ENCODE measurements at places on chromosomes 2 and 18.
A peak's percentile ranks its signal among the peaks of the same experiment; 100 is the strongest.

DNA sequence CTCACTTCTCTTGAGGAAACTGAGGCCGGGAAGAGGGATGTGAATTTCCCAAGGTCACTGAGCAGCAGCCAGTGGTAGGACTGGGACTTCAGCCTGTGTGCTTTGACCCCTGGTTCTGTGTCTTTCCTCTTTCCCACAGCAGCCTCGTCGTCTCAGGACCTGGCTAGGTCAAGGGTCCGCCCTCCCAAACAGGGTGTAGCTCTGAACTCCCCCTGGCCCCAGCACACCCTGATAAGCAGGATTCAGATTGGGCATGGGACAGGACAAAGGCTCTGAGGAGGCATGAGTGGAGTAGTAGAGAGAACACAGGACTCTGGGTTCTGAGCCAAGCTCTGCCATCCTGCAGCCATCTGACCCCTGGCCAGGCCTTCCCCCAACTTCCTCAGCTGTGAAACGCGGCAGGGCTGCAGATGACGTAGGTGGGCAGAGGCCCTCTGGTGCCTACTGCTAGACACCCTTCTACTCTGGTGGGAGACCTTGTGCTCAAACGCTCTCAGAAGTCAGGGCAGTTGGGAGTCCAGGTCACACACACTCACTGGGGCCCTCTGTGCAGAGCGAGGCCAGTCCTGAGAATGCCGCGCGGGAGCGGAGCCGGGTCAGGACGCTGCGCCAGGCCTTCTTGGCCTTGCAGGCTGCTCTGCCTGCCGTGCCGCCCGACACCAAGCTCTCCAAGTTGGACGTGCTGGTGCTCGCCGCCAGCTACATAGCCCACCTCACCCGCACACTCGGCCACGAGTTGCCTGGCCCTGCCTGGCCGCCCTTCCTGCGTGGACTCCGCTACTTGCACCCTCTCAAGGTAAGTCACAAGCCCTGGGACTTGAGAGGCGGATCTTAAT lies 984 bp downstream of the TCF23 start:
- DNase-seq, result no peak

GRCh38 chr2:217222309-217222910 lies 362.5 kb upstream of the TNP1 start:
- no peak for DNase-seq

GRCh38 chr2:31386172-31386571 lies 28.4 kb downstream of the XDH start:
- DNase-seq, result no peak

- no peak for DNase-seq
Measured at GRCh38 chr2:200498402-200499162, 11.3 kb downstream of the KCTD18 start.

- no peak for DNase-seq
Measured at GRCh38 chr18:45602926-45603325, 12.3 kb upstream of the SLC14A2 start.

DNA sequence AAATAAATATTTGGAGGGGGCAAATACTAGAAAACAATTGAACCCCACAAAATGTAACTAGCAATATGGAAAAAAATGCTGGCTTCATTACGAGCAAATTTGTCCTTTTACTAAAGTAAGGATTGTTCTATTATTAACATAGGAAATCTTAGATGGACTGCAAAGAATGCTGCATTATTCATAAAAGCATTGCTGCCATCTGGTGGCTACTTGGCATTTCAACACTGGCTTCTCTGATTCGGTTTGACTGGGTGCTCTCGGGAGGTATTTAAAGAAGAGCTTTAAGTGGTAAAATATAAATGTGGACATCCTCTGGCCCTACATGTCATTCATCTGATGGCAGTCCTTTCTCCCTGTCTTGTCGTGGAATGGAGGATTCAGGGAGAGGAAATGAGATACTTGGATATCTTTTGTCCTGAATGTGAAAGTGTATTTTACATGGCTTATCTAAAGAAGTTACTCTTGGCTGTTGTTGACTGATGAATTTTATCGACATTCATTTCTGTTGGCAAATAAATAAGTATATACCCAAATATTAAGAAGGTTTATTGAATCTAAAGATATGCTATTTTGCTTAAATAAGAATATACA lies 130.2 kb downstream of the ARHGAP15 start:
- peak; percentile 58 for DNase-seq

- no peak for DNase-seq
Measured at GRCh38 chr18:23226930-23227725, 91.8 kb downstream of the CABLES1 start.

GRCh38 chr2:157785200-157785599 lies 90.9 kb downstream of the ACVR1 start:
- DNase-seq, result no peak

- no peak for DNase-seq
Measured at GRCh38 chr2:216992056-216992675, 132.3 kb upstream of the TNP1 start.

GRCh38 chr2:205903549-205904129 lies 182.3 kb downstream of the INO80D start:
- DNase-seq, result no peak

DNA sequence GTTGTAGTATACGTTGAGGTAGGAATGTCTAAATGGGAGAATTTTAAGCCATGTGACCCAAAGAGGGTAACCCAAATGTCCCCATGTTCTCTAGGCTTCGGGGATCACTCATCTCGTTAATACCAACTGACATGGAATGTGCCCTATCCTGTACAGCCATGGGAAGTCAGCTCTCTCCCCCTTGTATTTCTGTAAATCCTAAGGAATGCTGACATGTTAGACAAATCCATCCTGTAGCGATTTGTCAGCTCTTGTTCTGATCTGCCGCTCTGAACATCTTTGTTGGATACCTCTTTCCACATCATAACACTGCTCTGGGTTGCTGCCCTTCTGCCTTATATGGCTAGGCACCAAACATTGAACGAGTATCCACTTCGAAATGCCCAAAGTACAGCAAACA lies 350.6 kb downstream of the RND3 start:
- DNase-seq, result no peak

- DNase-seq, result no peak
Measured at GRCh38 chr2:61512768-61513398, 25.3 kb downstream of the XPO1 start.

GRCh38 chr2:15389895-15390294 lies 171.2 kb downstream of the NBAS start:
- DNase-seq, result no peak

DNA sequence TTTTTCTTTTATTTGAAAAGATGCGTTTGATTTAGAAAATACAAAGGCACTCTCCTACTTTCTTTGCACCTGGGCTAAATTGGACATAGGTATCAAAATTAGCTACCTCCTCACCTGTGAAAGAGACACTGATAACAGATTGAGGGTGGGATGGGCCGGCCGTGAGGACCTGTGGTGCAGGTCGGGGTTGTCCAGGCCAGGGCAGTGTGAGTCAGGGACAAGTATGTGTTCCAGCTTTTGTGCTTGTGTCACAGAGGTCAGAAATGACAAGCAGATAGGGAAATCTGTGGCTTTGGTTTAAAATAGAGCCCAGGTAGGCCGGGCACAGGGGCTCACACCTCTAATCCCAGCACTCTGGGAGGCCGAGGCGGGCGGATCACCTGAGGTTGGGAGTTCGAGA lies 22.6 kb downstream of the MYL12B start:
- no peak for DNase-seq

DNA sequence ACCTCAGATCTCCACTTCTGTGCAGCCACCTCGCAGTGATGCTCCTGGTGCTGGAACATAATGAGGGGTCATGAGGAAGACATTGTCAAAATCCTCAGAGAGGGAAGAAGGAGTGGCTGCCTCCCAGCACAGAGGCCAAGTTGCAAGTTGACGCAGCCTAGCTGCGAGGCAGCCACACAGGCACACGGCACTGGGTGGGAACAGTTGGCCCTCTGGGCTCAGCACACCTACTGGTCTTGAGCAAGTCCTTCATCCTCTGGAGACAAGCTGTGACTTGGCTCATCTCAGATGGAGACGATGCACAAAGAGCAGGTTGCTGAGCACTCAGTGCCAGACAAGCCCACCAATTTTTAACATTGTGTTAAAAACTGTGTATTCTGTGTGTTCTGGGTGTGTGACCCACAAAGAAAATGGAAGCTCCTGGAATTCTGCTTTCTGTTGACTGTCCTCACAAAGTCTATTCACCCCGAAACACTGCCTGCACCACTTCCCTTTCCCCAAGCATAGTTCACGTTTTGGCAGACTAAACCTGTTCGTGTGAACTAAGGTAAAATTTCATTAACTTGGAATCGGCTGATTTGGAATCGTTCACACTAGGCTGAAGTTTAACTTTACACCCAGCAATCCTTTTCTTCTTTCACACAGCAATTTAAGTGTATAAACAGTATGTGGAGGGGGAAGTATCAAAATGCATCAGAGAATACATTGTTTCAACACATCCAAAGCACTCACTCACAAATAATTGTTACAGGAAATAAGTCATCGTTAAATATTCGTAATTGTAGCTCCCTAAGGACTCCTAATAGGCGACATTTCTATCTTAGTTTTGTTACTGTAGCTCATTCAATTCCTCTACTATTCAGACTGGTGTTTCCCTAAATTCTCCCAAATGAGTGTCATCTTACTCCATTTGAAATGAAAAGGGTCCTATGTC lies 266.6 kb upstream of the ID2 start:
- DNase-seq, result no peak

DNA sequence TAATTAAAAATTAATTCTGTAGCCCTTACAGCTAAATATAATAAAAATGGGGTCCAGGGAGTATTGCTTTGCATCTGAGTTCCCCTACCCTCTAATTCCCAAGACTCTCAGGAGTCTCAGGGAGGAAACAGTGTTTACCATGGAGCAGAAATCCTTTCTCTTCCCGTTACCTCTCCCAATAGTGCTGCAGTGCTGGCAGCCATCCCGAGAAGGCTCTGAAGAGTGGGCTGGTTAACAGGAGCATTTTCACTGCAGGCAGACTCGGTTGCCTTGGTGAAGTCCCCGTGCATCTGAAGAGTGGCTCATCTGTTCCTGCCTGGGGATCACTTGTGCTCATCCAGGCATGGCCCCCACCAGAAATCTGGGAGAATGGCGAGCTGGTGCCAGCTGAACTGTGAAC lies 41.8 kb upstream of the TMEM178A start:
- no peak for DNase-seq
